ENCODE measurements at places on chromosomes 7 and 10.

DNA sequence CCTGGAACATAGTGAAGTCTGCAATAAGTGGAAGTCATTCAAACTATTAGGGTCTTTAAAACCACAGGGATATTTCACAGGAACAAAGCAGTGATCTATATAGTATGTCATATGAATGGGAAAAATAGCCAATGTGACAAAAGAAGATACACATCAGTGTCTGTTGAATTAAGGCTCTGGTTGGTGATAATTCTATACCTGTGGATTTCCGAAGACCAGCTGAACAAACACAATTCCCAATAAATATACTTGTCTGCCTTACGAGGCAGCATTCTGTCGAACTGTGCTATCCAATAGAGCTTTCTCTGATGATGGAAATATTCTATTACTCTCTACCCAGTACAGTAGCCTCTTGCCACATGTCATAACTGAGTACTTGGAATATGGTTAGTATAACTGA lies 55.9 kb upstream of the CAV2 start:
- no peak for DNase-seq

GRCh38 chr10:48429309-48429708 lies 122.8 kb downstream of the MAPK8 start:
- DNase-seq: no peak

DNA sequence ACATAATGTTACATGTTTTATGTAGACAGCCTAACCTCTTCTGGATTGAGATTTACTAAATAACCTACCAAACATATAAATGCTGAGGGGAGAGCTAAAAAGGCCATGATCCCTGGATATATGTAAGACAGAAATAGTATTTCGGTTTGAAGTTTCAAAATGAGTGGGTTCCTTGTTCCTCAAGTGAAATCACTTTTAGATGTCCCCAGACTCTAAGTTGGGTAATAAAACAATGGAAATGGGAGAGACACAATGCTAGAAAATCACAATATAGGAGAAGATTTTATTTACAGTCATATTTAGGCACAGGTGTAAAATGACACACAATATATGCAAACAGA lies 56.5 kb downstream of the SHTN1 start:
- DNase-seq: no peak

DNA sequence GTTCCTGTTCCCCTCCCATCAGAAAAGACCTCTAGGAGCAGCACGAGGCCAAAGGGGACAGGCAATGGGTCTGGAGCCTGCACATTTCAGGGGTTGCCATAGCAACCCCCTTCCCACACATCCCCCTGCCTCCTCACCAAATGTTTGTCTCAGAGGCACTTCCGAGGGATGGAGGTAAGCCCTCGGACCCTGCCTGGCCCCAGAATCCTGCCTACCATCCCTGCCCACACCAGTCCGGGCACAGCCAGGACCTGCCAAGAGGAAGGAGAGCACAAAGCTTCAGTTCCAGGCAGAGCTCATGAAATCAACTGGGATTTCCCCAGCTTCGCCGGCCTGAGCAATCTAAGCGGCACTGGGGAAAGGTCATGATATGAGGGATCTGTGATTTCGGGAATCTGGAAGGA lies 175.0 kb upstream of the PLXNA4 start:
- DNase-seq: no peak

- DNase-seq: no peak
Observed at GRCh38 chr10:113094114-113094486, 144.1 kb downstream of the TCF7L2 start.

- DNase-seq: no peak
Observed at GRCh38 chr7:132446666-132447278, 129.5 kb downstream of the PLXNA4 start.

DNA sequence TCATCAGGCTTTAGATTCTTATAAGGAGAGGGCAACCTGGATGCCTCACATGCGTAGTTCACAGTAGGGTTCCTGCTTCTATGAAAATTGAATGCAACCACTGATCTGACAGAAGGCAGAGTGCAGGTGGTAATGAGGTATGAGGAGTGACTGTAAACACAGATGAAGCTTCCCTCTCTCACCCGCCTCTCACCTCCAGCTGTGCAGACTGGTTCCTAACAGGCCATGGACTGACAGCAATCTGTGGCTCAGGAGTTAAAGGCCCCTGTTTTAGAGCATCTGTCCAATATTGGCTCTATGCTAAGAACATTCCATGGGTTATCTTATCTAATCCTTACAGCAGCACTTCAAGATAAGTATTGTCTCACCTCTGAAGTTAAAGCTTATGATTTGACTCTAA lies 213.5 kb upstream of the NRP1 start:
- no peak for DNase-seq

GRCh38 chr10:111298031-111298430 lies 221.2 kb downstream of the ADRA2A start:
- DNase-seq: no peak

DNA sequence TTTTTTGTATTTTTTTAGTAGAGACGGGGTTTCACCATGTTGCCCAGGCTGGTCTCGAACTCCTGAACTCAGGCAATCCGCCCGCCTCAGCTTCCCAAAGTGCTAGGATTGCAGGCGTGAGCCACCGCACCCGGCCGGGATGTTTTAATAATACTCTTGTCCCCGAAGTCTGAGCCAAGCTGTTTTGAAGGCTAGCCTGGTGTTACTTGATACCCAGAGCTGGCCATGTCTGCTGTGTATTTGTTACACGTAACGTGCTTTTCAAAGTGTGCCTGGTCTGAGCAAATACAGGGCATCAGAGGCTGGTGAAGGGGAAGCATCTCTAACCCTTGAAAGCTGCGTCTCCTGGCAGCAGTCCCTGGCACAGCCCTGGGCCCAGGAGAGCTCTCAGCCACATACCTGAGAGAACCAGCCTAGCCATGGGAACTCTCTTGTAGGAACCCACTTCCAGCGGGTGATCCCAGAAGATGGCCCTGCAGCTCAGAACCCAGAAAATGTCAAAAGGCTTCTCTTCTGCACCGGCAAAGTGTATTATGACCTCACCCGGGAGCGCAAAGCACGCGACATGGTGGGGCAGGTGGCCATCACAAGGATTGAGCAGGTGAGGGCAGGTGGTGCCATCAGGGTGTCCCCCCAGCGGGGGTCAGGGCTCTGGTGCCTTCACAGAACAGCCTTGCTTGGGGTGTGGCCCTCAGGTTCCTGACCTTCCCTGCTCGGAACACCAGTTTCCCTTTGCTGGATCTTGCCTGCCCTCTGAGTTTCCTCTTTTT lies 41.7 kb upstream of the ZMIZ2 start:
- DNase-seq: no peak

DNA sequence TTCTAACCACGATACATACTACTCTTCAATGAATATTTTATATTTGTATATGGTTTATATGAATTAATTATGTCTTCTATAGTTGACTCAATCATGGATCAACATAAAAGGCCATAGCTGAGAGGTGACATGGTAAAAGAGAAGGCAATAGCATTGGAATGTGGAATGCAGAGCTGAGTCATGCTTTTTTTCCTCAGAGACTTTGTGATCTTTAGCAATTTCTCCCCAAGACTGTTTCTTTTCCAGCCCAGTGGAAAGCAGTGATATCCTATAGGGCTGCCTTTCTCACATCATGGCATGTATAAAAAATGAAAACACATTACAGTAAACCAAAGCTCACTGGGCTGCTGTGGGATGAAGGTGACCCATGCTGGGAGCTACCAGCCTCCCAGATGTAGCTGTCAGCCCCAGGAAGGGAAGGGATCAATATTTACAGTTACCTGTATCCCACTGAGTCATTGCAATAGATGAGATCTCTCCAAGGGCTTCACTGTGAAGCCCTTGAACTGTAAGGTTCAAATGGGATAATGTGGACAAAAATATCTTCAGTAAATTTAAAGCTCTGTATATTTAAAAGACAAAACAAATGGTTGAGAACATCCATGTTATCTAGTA lies 30.2 kb downstream of the SLC39A12 start:
- no peak for DNase-seq

- no peak for DNase-seq
Observed at GRCh38 chr7:148483515-148484308, 106.9 kb upstream of the C7orf33 start.

- no peak for DNase-seq
Observed at GRCh38 chr7:138866353-138866752, 68.4 kb upstream of the ATP6V0A4 start.

- DNase-seq: no peak
Observed at GRCh38 chr7:81657551-81657950, 112.3 kb downstream of the HGF start.

GRCh38 chr10:78377356-78377755 lies 343.7 kb downstream of the RPS24 start:
- DNase-seq: no peak

- DNase-seq: no peak
Observed at GRCh38 chr7:131284702-131285419, 42.8 kb upstream of the MKLN1 start.

GRCh38 chr7:157703534-157704195 lies 366.9 kb downstream of the DNAJB6 start:
- DNase-seq: no peak

All from CD8-positive, alpha-beta T cell (primary cell).